Uterine smooth muscle cell (primary cell): ENCODE measurements at places on chromosomes 3 and 15. TPM values are rescaled to one million over a fixed set of nuclear protein-coding genes. Genes with fewer than 3 reads are reported as not detected.

The GNAT1 gene
- total RNA-seq, result not detected in 2 replicates

The SLC9C1 gene
- 0.12 and 0.22 TPM in 2 replicates for total RNA-seq

The ZNF660 gene
- 0.55 and 1.7 TPM in 2 replicates for total RNA-seq

The LRRC31 gene
- total RNA-seq, result not detected in 2 replicates

The RLBP1 gene
- not detected in 2 replicates for total RNA-seq

The TMCO5A gene
- under 0.01 TPM in 1 of 2 replicates, not detected in the other for total RNA-seq

The TM4SF4 gene
- not detected in 2 replicates for total RNA-seq

The RETNLB gene
- total RNA-seq, result not detected in 2 replicates

The HIGD2B gene
- not detected in 2 replicates for total RNA-seq

The GOLGA8R gene
- 1.9 and 4.6 TPM in 2 replicates for total RNA-seq

The PRKCD gene
- total RNA-seq, result 4.2 and 5.9 TPM in 2 replicates

The ATP13A5 gene
- not detected in 2 replicates for total RNA-seq

The KCNH8 gene
- total RNA-seq, result under 0.01 TPM in 2 replicates

The SCN5A gene
- 0.66 and 0.75 TPM in 2 replicates for total RNA-seq

The MASP1 gene
- total RNA-seq, result 56.8 and 123 TPM in 2 replicates
